Activated CD8-positive, alpha-beta memory T cell treated with anti-CD3 and anti-CD28 coated beads, Interleukin-2, amount 10 ng/mL, durations not matched to agents 7 days and 5 days (primary cell): ENCODE measurements at places on chromosomes 6 and 20. TPM values are rescaled to one million over a fixed set of nuclear protein-coding genes. Genes with fewer than 3 reads are reported as not detected.

SIM1 gene
- not detected for total RNA-seq

DNA sequence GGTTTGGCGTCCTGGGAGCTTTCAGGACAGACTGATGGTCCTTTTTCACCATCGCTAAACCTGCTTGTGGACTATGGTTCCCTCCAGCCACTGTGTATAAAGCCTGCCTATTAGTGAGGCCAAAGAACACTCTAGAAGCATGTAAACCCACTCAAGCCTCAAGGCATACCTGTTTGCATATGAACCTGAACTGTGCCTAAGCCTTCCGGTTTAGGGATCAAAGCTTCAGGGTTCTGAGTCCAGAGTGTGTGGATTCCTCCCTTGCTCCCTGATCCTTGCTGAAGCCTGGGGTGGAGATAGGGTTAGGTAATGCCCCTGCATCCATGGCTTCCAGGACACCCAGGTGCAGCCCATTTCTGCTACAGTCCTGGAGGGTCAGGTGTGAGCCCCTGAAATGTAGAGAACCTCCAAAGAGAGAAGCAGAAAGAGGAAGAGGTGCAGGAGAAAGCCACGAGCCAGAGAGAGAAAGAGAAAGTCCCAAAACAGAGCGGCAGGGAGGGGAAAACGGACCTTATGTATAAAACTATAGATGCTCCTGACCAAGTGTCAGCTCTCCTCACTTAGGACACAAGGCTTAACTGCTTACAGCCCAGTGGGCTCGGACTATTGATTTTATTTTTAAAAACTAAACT is 93.3 kb downstream of the SCML4 start:
- peak; percentile 42 for DNase-seq

DNA sequence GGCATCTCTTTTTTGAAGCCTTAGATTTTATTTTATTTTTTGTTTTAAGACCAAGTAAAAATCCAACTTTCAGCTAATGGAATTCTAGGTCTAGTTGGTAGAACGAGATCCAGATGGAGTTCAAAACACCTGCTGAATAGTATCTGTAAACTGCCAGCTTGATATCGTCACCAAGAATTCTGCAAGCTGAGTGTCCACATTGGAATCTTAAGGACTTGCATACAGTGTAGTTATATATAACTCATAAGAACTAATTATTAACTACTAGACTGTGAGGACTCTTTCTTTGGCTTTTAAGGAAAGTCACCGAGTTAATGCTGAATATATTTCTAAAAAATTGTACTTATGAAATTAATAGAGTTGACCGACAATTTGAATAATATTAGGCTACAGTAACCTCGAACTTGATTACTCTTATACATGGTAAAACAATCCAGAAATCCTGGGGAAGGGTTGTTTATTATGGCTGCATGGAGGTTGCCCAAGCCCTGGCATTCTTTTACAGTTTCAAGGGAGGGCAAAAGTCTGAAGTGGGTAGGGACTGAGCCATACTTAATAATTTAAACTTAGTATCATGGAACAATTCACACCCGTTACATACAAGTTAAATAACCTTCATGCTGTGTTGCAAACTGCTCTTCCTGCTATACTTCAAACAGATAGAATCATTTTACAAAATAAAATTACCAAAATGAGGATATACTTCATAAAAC is 553.9 kb downstream of the PTPRT start:
- no peak for DNase-seq

SLC22A7 gene
- total RNA-seq = not detected

- no peak for DNase-seq
These were observed 198.4 kb upstream of the TENT5A start for GRCh38 chr6:81950877-81951276.

- DNase-seq = no peak
These were observed 40.5 kb upstream of the RREB1 start for GRCh38 chr6:7067305-7067704.

FKBP1C gene
- 0.67 TPM for total RNA-seq

- no peak for DNase-seq
These were observed 60.4 kb downstream of the SOX4 start for GRCh38 chr6:21653905-21654304.

SRSF3 gene
- 416 TPM for total RNA-seq

- no peak for DNase-seq
These were observed 317.8 kb upstream of the NT5E start for GRCh38 chr6:85132091-85132490.

DNA sequence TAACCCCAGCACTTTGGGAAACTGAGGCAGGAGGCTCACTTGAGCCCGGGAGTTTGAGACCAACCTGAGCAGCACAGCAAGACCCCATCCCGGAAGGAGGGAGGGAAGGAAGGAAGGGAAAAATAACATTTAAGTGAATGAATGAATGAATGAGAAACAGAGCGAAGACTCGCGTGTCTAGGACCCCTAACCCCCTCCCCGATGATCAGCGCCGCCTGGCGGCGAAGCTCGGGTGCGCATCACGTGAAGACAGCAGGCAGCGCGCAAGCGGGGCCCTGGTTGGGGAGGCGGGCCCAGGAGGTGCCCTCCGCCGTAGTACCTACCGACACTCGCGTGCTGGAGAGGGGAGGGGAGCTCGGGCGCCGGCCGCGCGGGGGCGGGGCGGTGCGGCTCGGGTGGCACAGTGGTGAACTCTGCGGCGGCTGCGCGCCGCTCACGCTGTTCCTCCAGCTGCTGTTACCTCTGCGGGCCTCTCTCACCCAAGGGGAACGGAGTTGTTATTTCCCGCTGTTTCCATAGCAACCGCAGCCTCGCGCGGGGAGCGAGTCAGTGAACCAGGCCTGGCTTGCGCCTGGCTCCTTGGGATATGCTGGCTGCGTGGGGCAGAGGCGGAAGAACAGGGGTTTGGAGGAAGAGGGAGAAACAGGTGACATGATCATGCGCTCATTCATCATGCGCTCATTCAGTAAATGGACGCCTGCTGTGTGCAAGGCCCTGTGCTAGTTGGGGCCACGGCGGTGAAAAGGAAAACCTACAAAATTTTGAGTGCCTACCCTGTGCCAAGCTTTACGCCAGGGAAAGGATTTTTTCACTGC is 2.0 kb upstream of the DCDC2 start:
- DNase-seq = peak; percentile 85

FAM184A gene
- total RNA-seq = 3.7 TPM

DNA sequence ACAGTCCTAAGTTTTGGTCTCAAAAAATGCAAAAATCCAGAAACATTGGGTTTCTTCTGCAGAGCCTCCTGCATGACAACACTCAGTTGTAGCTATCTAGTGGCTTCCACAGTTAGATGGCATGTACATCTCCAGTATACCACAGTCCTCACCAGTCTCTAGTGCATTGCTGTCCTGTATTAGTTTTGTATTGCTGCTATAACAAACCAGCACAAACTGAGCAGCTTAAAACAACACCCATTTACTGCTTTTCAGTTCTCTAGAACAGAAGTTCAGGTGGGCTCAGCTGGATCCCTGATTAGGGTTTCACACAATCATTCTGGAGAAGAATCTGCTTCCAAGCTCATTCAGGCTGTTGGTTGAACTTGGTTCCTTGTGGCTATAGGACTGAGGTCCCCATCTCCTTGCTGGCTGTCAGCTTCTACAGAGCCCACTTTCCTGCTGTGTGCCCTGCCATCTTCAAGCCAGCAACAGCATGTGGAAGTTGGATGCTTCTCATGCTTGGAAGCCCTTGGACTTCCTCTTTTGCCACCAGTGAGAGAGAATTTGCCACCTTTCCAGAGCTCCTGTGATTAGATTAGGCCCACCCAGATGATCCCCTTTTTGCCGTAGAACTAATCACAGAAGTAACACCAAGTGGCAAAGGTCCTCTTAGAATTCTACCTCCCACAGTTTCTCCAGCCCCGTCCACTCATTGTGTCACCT is 48.9 kb upstream of the TBC1D7 start:
- no peak for DNase-seq

ENPP4 gene
- 7.1 TPM for total RNA-seq

- no peak for DNase-seq
These were observed 98.0 kb downstream of the KIF16B start for GRCh38 chr20:16475225-16475624.

TRIM15 gene
- not detected for total RNA-seq

GRCh38 chr20:35883336-35883777 is 70.9 kb downstream of the SCAND1 start:
- no peak for DNase-seq

DNA sequence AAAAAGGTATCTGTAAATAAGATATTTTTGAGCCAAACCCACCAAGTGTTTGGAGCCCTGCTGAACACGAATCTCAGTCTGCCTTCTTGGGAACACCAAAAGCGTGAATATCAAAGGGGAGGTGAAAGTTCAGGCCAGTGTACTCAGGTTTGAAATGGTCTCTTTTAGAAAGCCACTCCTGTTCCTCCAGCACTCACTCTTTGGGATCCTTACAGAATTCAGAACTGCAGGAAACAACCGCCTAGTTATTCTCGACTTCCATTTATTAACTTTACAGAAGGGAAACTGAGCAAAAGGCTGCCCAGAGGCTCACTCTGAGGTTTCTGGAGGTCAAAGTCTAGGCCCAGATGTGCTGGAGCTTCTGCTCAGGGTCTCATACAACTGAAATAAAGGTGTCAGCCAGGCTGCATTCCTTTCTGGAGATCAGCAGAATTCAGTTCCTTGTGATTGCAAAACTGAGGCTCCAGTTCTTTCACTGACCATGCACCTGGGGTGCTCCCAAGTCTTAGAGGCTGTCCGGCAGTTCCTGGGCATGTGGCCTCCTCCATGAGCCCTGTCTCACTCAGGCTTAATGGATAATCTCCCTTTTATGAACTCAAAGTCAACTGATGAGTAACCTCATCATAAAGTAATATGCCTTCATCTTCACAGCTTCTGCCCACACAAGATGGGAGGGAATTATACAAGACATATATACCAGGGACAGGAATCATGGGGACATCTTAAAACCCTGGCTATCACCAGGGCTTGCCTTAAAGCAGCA is 65.5 kb upstream of the TNFAIP3 start:
- no peak for DNase-seq

GRCh38 chr6:2035046-2035445 is 210.4 kb downstream of the GMDS start:
- DNase-seq = no peak

DNA sequence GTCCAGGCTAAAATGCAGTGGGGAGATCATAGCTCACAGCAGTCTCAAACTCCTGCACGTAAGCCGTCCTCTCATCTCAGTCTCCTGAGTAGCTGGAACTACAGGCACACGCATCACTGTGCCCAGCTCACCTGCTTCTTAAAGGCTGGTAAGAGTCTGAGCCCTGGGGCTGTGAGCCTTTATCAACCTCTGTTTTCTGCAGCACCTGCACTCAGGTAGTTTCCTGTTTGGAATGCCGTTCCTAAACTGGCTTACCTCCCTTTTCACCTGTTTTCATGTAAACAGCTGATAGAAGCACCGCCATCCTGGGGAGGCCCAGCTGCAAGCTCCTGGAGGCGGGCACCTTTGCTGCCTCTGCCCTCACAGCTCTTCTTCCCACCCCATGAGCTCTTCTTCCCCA is 45.4 kb downstream of the SLC24A3 start:
- no peak for DNase-seq
